Stimulated activated CD4-positive, alpha-beta T cell treated with anti-CD3 and anti-CD28 coated beads, TNF-alpha, amount 100 ng/mL, for 1 hour (primary cell): ENCODE measurements at places on chromosomes 2 and 18.

DNA sequence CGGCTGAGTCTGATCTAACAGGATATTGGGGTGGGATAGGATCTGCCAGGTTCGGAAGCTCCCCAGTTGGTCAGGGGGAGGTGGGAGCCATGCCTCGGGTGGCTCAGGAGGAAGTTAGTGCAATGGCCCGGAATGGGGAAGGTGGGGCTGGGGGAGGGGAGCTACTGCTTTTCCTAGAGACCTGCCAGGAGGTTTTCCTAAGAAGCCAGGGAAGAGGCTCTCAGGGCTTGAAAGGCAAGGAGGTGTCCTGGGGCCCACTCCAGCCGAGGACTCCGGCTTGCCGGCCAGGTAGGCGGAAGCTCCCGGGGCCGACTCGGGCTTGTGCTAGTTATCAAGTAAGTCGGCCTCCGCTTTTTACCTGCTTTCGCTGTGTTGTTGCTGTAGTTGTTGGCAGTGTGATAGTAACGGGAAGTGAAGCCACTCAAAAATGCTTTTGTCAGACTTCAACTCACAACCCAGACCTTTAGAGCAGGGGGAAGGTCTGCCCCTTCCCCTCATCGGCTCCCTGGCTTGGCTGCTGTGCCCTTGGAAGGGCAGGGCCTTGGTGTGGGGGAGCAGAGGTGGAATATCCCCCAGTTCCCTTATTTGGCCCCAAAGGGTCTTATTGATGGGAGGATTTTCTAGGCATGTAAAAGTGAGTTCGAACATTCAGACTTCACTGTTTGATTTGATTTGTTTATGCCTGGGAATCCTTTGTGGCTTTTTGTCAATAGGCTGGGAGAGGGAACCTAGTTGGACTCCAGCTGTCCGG is 5.4 kb downstream of the GDF7 start:
- no peak for DNase-seq

- DNase-seq = peak; percentile 33
Measured at GRCh38 chr2:168456521-168457189, 583 bp downstream of the CERS6 start.

- no peak for DNase-seq
Measured at GRCh38 chr2:2582998-2583545, 252.0 kb upstream of the MYT1L start.

DNA sequence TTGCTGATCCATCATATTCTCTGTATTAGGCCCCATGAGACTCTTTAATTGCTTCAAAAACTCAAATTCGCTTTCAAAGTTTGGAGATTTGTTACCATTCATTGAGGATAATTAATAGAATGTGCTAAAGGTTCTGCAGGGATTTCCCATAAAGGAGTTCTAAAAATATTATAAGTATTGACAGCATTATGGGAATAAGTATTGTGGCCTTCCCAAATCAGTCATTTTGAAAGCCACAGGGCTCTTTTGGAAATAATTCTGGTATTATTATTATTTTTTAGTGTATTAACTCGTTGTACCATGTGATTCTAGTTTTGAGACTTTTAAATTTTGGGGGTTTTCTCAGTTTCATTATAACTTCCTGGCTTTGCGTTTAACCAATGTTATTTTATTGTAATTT is 37.1 kb downstream of the LCLAT1 start:
- DNase-seq = no peak

- no peak for DNase-seq
Measured at GRCh38 chr2:46273919-46274318, 23.3 kb upstream of the EPAS1 start.

DNA sequence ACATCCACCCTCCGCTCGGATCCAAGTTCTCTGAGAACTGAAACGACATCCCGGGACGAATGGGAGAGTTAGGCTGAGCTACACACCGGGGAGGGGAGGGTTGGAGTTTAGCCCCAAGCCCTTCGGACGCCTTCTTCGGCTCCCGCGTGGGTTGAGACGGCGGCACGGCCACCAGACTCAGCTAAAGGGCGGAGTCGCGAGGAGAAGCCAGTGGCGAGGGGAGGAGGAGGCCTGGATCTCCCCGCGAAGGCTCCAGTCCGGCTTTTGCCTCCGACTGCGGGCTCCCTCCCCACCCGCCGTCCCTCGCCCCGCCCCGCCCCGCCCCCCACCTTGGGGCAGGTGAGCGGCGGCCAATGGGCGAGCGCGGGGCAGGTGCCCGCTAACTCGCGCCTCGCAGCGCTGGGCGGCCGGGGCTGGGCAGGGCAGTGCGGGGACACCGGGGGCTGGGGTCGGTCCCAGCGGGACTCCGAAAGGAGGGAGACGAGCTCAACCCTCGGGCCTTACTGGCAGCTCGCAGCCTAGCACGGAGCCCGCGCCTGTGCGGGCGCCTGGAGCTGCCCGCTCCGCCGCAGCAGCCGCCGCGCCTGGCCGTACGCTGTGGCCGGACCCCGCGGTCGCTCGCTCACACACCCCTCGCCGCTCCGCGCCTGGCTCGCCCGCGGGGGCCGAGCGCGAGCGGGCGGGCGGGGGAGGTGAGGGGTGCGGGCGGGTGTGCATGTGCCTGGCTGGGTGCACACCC is at the start of gene EMX1:
Gene EMX1, plus strand, starts transcription at position 382 of the 739 bp plus-strand sequence. Its CDS starts 334 bp downstream, at position 716.
- no peak for DNase-seq

- DNase-seq = no peak
Measured at GRCh38 chr2:154324601-154325000, 373.9 kb upstream of the KCNJ3 start.

DNA sequence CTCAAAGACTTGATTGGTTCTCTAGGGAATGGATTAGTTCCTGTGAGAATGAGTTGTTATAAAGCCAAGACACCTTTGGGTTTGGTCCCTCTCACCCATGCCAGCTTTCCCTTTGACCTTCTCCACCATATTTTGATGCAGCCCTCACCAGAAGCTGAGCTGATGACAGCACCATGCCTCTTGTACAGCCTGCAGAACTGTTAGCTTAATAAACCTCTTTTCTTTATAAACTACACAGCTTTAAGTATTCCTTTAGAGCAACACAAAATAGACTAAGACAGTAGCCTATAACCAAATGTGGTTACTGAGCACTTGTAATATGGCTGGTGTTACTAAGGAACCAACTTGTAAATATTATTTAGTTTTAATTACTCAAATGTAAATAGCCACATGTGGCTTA is 55.1 kb downstream of the BAZ2B start:
- no peak for DNase-seq

- no peak for DNase-seq
Measured at GRCh38 chr2:63494968-63495367, 93.3 kb downstream of the WDPCP start.

DNA sequence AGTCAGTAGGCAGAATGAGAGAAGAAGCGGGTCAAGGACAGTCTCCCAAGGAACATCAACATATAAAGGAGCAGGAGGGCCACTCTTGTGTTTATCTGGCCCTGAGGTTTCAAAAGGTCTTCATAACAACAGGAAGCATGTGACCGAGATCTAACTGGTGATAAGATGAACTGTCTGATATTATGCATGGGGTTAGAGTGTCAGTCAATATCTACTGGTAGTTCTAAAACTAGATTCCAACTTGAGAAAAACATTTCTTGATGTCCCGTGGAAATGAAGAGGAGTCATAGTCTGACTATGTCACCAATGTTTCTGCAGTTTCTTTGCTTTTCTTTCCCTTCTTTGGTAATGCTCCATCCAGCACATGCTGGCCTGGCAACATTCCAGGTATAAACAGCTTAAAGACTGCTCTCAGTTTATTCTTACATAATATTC is 77.5 kb upstream of the ITPRID2 start:
- no peak for DNase-seq

DNA sequence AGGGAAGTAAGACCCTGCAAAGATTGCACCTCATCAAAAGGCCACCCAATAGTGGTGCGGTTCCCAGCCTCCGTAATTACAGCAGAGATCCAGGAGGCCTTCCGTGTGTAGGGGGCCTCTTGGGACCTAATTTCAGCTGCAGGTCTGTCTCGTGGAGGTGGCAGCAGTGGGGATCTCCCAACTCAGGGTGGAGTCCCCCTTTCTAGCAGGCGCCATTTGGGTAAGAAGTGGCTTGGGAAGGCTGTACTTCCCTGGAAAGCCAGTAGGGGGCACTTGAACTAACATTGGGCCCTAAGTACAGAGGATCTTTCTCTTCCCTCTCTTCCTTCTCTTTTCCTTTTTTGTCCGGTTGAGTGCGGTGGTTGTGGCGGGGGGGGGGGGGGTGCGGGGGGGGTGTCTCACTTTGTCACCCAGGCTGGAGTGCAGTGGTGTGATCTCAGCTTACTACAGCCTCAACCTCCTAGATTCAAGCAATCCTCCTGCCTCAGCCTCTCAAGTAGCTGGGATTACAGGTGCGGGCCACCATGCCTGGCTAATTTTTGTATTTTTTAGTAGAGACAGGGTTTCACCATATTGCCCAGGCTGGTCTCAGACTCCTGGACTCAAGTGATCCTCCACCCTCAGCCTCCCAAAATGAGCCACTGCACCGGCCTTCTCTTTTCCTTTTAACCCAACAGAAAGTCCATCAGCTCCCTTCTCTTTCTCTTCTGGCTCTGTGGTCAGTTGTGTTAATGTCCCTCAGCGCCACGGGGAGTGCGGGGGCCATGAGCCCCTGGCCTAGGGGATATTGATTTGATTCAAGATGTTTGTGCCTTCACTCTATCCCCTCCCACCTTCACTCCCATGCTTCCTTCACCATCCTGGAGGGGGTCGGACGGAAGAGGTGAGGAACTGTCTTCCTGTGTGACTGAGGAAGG is 32.0 kb downstream of the CENPO start:
- no peak for DNase-seq

- no peak for DNase-seq
Measured at GRCh38 chr2:232368311-232368731, 10.2 kb upstream of the ALPP start.

GRCh38 chr2:29255004-29255403 is 139.8 kb downstream of the CLIP4 start:
- DNase-seq = no peak

DNA sequence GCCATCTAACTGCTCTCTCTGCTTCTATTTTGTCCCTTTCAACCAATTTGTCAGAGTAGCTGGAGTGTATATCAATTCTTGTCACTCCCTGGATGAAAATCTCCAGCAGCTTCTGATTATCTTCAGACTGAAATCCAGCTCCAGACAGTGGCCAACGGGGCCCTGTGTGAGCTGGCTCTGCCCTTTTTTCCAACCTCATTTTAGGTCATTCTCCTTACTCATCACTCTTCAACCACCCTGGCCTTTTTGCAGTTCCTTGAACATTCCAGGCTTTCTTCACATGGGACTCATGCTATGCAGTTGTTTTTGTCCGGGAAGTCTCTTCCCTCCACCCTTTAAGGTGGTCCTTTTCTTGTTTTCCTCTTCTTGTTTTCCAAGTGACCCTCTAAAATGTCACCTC is 15.4 kb upstream of the FAP start:
- DNase-seq = no peak

DNA sequence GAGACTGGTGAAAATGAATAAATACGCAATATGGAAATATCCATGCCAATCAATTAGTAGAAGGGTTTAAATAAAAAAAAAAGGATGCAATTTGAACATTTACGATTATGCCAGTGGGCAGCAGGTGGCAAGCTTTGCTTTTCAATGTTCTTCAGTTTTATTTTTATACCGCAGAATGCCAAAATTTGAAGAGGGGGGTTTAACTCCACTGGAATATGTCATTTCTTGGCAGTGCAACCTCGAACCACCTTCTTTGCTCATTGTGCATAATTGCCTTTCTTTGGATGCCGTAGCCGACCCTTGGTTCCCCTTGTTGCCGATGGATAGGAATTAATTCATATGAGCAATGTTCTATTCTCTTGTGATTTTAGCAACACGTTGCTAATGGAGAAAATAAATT is 88.0 kb downstream of the LTBP1 start:
- DNase-seq = no peak

GRCh38 chr18:5574843-5575242 is 31.0 kb upstream of the EPB41L3 start:
- no peak for DNase-seq

GRCh38 chr18:21112543-21113105 is 1.0 kb upstream of the ROCK1 start:
- no peak for DNase-seq

DNA sequence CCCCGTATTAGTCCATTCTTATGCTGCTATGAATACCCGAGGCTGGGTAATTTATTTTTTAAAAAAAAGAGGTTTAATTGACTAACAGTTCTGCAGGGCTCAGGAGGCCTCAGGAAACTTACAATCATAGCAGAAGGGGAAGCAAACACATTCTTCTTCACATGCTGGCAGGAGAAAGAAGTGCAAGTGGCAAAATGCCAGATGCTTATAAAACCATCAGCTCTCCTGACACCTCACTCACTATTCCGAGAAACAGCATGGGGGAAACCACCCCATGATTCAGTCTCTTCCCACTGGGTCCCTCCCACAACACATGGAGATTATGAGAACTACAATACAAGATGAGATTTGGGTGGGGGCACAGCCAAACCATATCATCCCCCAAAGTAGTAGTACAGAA is 2148.5 kb upstream of the PIK3C3 start:
- DNase-seq = no peak

DNA sequence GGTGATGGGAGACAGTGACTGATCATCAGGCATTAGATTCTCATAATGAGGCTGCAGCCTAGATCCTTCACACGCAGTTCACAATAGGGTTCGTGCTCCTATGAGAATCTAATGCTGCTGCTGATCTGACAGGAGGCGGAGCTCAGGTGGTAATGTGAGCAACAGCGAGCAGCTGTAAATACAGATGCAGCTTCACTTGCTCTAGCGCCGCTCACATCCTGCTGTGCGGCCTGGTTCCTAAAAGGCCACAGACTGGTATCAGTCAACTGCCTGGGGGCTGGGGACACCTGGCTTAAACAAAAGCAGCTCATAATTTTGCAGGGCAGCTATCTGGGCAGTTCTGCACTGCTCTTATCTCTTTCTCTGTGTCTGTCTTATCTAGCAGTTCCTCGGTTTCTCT is 20.4 kb upstream of the CD226 start:
- no peak for DNase-seq

DNA sequence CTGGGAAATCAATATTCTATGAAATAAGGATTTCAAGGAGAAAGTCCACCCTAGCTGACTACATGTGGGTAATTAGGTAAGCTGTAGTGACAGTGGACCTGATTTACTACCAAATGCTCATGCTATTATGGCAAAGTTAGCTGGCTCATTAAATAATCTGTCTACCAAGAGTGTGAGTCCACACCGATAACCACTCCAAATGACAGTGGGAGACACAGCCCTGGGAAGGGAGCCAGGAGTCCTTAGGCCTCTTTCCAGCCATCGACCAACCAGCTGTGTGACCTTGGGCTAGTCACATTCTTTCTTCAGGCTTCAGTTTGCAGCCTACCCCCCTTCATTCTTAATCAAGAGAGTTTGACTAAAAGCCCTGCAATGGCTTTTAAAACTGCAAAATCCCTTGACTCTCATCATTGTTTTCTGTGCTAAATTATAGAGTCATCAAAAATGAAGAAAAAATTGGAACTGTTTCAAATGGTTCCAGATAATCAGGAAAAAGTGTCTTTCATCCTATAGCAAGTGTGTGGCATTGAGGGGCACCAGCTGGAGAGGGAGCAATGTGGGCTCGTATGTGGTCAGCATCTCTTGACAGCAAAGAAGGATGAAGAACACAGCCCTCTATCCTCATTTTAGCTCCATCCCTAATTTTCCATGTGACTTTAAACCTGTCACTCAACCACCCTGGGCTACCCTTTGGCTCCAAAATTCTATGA is 45.6 kb upstream of the SLC14A2 start:
- no peak for DNase-seq

- DNase-seq = no peak
Measured at GRCh38 chr2:216320852-216321251, 51.4 kb downstream of the MARCHF4 start.
